ENCODE measurements at places on chromosomes 3 and 15.
A peak's percentile ranks its signal among the peaks of the same experiment; 100 is the strongest.

GRCh38 chr15:59268852-59269407 lies 62.3 kb downstream of the LDHAL6B start:
- DNase-seq = no peak

GRCh38 chr3:33897306-33897705 lies 98.9 kb downstream of the PDCD6IP start:
- DNase-seq = no peak

DNA sequence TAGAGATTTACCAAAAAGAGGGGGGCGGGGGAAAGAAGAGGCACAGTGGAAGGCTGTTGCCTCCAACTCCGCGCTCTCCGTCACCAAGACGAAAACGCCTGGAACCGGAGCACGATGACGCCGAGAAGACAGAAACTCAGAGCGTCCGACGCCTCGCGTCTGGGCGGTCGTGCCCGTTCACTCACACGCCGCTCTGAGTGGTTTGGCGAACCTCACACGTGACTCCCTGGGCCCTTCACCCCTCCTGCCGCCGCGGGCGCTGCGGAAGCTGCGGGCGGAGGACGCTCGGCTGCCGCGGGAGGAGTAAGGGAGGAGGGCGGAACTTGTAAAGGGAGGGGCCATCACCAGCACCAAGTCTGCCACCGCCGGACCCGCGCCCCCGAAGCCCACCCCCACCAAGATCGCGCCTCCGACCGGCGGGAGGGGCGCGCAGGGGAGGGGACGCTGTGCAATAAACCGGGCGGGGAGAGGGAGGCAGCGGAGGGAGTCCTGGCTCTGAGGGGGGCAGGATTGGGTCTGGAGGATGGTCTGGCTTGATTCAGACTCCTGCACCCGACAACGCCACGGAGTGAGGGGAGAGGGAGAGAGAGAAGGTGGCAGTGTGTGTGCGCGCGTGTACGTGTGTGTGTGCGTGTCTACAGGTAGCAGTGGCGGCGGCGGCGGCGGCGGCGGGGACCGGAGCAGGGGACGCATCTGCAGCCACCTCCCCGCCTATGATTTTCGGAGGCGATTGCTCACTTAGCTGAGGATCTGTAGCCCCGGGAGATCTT lies 1.9 kb upstream of the NLGN1 start:
- DNase-seq = peak; percentile 37

- no peak for DNase-seq
These were observed at the start of gene RTP1 for GRCh38 chr3:187197335-187197649. Gene RTP1 (plus strand): TSS chr3:187197486. CDS start chr3:187197516, 30 bp downstream.

DNA sequence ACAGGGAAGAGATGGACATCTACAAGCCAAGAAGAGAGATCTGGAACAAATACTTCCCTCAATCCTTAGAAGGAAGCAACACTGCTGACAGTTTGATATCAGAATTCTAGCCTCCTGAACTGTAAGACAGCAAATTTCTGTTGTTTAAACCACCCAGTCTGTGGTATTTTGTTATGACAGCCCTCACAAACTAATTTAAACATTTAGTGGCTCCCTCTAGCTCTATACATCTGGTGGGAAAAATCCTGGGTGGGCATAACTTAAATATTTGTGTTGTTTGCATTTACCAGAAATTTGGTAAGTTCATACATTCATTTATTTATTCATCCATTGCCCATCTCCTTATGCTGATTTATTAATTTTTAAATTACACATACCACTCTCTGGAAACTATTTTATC lies 62.5 kb upstream of the GSK3B start:
- DNase-seq = no peak

DNA sequence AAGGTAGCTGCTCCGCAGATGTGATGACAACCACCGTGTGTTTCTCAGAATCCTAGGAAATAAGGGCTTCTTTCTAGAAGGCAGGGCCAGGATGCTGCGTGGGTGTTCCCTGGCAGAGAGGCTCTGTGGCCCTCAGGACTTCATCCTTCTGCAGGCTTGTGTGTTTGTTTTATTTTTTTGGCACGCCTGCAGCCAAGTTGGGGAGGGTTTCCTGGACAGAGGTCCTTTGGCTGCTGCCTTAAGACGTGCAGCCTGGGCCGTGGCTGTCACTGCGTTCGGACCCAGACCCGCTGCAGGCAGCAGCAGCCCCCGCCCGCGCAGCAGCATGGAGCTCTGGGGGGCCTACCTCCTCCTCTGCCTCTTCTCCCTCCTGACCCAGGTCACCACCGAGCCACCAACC lies at the start of gene CLEC3B:
CLEC3B (plus strand) TSS at position 266 of the 400 bp plus-strand sequence; CDS start at position 326, 60 bp downstream.
- no peak for DNase-seq

DNA sequence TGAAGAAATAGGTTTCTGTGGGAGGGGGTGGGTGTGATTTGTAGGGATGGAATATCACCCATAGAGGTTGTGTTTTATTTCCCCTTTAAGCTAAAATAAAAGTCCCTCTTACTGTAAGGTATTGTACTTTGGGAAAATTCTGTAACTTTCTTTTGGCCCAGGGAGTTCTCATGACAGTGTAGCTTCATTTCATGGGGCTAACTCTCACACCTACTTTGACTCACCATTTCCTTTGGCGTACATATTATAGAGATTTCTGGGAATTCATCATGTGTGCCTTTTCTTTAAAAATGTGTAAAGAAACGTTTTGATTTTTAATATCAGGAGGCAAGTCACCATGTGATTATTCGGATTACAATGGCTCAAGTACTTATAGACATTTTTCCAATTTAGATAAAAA lies 477.7 kb upstream of the CFAP20DC start:
- DNase-seq = no peak

GRCh38 chr3:136251511-136251910 lies 1.4 kb downstream of the PCCB start:
- no peak for DNase-seq

DNA sequence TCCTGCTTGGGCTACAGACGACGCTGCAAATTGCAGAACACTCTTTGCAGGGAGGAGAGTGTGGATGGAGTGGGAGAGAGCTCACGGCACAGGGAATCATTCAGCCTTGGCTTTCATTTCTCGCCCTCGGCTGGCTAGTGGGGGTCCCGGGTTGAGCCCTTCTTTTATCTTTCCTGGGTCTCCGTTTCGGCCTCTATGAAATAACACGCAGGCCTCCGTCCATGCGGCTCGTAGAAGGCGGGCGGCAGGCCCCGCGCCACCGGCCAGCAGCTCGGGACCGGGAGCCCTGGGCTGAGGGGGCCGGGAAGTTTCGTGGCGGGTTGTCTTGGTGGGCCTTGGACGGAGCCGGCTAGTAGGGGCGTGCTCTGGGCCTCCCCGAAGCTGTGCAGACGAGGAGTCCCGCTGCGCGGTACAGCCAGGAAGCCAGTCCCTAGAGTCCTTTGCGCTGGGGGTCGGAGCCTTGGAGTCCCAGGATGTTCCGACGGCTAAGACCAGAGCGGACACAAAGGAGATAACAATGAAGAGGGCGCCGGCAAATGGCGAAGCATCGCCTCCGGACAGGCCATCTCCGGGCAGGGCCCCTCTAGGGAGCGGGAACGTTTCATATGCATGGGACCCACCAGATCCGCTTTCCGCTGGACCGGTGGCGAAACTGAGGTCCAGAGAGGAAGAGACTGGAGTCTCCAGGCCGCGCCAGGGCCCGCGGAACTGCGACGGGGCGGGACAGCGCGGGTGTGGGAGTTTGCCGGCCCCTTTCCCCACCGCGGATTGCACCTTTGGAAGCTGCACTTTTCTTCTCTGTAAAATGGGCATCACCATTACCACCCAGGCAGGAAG lies 4.3 kb downstream of the RNU6-1 start:
- no peak for DNase-seq

- no peak for DNase-seq
These were observed 6.4 kb upstream of the IGF2BP2 start for GRCh38 chr3:185831195-185831594.

- no peak for DNase-seq
These were observed 52.7 kb upstream of the GRIP2 start for GRCh38 chr3:14592836-14593235.

- no peak for DNase-seq
These were observed 459.6 kb downstream of the NSUN3 start for GRCh38 chr3:94522488-94522887.

DNA sequence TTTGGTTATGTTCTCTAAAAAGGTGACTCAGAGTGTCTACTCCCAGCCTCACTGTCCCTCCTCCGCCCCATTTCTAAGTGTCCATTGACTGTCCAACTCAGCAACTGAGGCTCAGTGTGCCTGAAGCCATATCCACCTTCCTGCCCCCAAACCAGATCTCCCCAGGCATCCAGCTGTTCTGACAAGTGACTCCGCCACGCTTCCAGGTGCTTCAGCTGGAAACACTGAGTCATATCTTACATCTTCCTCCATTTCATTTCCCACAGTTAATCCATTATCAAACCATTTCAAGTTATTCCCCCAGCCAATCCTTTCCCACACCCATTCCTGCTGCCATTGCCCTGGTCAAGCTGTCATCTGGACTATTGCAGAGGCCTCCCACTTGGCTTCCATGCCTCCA lies 17.1 kb downstream of the MAGEF1 start:
- DNase-seq = no peak

DNA sequence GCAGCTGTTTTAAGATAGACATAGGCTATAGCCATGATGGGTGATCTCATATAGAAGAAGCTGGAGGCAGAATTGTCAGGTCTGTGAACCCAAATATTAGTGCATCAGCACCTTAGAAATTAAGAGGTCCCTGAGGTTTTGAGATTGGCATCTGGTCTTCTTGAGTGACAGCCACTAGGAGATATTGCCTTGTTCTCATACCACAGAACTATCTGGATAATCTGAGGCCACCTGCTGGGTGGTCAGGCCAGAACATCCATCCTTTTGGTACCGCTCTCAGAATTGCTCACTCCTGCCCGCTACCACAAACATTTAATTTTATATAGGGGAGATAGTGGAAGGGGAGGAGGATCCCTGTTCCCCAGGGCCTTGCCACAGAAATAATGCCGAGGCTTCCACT lies 210.6 kb upstream of the ZPLD1 start:
- DNase-seq = no peak

- no peak for DNase-seq
These were observed 16.6 kb upstream of the OSBPL11 start for GRCh38 chr3:125611908-125612307.

DNA sequence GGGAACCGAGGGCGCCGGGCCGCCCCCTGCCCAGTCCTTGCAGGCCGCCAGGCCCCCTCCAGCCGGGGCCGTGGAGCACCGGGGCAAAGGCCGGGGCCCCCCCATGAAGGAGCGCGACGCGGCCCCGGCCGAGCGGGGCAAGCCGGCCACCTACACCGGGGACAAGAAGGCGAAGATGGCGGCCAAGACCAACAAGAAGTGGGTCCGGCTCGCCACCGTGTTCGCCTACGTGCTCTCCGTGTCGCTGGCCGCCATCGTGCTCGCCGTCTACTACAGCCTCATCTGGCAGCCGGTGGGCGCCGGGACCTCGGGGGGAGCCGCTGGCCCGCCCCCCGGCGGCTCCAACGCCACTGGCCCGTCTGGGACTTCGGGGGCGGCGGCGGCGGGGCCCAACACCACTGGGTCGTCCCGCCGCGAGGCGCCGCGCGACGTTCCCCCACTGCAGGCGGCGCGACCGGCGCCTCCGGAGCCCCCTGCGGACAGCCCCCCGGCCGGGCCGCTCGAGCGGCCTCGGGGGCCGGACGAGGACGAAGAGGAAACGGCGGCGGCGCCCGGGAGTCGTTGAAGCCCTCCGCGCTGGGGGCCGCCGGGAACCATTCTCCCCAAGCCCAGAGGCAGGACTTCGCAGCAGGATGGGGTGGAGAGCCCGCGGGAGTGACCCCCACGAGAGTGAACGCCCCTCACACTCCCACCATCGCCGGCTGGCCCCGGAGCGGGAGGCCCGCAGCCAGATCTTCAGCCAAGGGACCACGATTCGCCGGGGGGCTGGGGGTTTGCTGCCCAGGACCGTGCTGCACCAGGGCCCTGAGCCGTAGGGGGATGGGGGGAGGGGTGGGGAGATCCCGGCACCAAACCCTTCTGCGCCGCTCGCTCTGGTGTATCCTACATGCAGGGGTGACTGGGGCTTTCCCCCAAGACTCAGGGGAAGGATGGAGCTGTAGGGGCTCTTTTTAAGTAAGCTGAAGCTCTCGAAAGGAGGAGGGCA lies 753 bp downstream of the INAFM2 start:
- DNase-seq = no peak

DNA sequence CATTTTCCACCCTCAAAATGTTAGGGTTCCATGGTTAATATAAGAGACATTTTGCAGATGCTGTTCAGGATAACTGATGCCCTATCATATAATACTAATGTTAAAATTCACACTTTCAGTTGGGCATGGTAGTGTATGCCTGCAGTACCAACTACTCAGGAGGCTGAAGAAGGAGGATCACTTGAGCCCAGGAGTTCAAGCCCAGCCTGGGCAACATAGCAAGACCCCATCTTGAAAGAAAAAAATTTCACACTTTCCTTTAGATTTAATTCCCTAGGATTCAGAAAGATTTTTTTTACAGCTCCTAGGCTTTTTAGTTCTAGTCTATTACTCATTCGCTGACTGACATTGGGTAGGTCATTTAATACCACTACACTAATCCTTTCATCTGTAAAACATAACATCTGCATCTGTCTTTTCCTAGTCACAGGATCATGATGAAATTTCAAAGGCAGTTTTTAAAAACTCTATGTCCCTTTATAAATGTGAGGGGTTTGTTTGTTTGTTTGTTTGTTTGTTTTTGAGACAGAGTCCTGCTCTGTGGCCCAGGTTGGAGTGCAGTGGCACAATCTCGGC lies 103.7 kb downstream of the MYO5A start:
- DNase-seq = no peak

DNA sequence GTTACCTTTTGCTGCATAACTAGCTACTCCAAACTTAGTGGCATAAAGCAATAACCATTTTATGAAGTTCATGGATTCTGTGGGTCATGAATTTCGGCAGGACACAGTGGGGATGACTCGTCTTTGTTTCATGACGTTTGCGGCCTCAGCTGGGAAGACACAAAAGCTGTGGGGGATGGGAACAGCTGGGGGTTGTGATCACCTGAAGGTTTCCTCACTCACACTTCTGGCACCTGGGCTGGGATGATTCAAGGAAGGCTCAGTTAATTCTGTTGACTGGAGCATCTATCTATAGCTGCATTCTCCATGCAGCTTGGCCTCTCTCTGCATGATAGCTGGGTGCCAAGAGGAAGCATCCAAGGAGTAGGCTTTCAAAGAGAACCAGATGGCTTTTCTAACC lies 332.8 kb downstream of the ULK4 start:
- DNase-seq = no peak

GRCh38 chr15:95615436-95615835 lies 715.1 kb upstream of the NR2F2 start:
- DNase-seq = no peak

DNA sequence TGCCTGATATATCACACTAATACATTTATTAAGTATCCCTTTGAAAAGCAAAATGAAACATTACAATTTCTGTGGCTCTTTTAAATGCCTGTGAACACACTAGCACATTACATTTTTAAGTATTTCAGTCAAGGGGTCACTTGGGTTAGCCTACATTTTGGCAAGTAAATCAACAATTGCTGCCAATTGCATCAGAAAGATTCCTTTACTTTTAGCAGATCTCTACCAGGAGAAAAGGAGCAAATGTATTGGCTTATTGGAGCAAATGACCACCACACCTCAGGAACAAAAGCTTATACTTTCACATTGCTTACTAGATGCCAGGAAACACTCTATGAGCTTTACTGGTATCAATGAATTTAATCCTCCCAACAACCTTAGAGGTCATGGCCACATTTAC lies 947.1 kb downstream of the FHIT start:
- DNase-seq = no peak

- no peak for DNase-seq
These were observed 96.5 kb upstream of the PRICKLE2 start for GRCh38 chr3:64321747-64322146.

Measured in activated CD4-positive, CD25-positive, alpha-beta regulatory T cell treated with anti-CD3 and anti-CD28 coated beads, Interleukin-2, amount 50 U/mL, for 72 hours (primary cell).